ENCODE measurements at places on chromosomes 1 and 21.

DNA sequence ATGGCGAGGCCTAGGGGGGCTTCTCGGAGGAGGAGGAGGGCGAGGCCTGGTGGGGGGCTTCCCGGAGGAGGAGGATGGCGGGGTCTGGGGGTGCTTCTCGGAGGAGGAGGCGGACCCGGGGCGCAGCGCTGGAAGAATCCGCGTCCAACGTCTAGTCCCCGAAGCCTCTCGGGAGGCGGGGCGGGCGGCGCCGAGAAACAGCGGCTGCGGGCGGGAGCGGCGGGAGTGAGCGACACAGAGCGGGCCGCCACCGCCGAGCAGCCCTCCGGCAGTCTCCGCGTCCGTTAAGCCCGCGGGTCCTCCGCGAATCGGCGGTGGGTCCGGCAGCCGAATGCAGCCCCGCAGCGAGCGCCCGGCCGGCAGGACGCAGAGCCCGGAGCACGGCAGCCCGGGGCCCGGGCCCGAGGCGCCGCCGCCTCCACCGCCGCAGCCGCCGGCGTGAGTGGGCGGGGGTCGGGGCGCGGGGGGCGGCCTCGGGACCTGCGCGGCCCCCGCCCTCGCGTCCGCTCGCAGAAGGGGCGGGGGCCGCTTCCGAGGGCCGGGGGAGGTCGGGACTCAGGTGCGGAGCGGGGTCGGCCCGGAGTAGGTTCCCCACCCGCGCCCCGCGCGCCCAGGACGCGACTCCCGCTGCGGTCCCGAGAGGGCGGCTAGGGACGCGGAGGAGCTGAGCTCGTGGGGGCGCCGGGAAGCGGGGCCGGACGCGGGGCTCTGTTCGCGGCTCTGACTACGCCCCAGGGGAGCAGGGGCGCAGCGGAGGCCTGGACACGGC, at the start of gene KLHL17:
KLHL17 (plus strand) TSS at position 222 of the 769 bp plus-strand sequence; CDS start at position 332, 110 bp downstream.
- DNase-seq, result peak; percentile 84

- DNase-seq, result no peak
These were observed 173.1 kb downstream of the KIF26B start for GRCh38 chr1:245327842-245328241.

- DNase-seq, result no peak
These were observed 86.2 kb upstream of the GNG12 start for GRCh38 chr1:67919274-67920072.

GRCh38 chr1:84143796-84144565, at the start of gene PRKACB:
PRKACB (plus strand) TSS chr1:84144271; CDS start chr1:84144362, 91 bp downstream.
- peak; percentile 56 for DNase-seq

DNA sequence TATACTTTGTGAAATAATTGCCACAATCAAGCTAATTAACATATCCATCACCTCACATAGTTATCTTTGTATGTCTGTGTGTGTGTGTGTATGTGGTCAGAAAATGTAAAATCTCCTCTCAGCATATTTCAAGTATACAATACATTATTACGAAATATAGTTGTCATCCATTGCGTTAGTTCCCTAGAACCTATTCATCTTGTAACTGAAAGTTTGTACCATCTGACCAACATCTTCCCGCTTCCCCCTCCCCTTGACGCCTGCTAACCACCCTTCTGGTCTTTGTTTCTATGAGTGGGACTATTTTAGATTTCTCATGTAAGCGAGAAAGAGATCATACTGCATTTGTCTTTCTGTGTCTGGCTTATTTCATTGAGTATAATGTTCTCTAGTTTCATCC, 455.3 kb downstream of the KCNT2 start:
- DNase-seq, result no peak
